ENCODE measurements at places on chromosomes 1 and 21.

DNA sequence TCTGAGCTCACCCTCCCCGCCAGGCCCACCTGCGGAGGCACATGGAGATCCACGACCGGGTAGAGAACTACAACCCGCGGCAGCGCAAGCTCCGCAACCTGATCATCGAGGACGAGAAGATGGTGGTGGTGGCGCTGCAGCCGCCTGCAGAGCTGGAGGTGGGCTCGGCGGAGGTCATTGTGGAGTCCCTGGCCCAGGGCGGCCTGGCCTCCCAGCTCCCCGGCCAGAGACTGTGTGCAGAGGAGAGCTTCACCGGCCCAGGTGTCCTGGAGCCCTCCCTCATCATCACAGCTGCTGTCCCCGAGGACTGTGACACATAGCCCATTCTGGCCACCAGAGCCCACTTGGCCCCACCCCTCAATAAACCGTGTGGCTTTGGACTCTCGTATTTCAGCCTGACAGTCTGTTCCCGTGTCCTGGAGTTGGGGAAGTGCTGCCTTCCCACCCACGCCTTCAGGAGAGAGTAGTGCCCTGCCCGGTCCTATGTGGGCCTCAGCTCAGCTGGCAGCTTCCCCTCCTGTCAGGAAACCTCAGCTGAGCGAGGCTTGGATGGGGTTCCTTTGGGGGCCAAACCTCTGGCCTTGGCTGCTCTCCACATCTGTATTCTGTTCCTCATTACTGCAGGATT is 9.2 kb downstream of the ZBTB48 start:
- peak; percentile 81 for DNase-seq

- no peak for DNase-seq
These were observed 17.7 kb downstream of the MECR start for GRCh38 chr1:29213055-29213454.

DNA sequence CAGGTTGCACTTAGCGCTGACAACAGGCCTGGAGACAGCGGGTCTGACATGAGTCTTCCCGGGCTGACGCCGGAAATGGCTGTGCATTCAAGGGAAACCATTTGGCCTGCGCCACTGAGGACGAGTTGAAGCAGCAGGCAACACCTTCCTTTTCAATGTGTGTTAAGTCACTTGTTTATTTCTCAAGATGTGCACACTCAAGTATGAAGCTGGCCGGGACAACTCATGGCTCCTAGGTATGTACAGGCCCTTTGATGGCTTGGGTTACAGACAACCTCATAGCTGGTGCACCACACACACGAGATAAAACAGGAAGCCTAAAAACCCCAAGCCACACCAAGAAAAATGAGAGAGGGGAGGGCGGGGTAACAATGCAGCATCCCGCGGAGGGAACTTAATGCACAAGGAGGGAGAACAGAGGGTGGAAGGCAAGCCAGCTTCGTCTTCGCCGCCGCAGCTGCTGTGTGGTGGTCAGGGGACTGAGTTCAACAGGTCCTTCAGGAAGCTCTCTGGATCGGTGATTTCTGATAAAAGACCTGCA is 118.0 kb upstream of the IFFO2 start:
- no peak for DNase-seq

GRCh38 chr21:27424601-27425000 is 457.7 kb upstream of the ADAMTS5 start:
- peak; percentile 22 for DNase-seq

GRCh38 chr21:27301220-27301619 is 334.3 kb upstream of the ADAMTS5 start:
- no peak for DNase-seq

- no peak for DNase-seq
These were observed 4.4 kb upstream of the XPR1 start for GRCh38 chr1:180627411-180627810.

- peak; percentile 29 for DNase-seq
These were observed 101.4 kb downstream of the PBX1 start for GRCh38 chr1:164660412-164660772.

DNA sequence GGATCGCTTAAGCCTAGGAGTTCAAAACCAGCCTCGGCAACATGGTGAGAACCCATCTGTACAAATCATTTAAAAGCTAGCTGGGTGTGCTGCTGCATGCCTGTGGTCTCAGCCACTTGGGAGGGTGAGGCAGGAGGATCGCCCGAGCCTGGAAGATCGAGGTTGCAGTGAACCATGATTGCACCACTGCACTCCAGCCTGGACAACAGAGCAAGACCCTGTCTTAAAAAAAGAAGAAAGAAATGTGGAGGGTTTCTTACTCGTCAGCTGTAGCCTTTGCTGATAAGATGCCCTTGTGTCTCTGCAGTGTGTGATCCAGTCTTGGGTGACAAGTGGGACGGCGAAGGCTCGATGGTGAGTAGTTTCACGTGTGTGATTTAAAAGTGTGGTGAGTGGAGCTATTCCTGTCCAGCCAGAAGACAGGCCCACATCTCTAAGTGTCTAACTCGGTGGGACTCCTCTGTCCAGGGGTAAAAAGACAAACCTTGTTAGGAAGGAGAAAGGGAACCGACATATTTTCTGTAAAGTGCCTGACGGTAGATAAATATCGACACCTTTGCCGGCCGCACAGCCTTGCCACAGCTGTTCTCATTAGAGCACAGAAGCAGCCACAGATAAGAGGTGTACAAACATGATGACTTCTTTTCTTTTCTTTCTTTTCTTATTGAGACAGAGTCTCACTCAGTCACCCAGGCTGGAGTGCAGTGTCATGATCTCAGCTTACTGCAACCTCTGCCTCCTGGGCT is 27.0 kb downstream of the PDXK start:
- DNase-seq, result no peak

- DNase-seq, result no peak
These were observed 59.9 kb downstream of the UBE2U start for GRCh38 chr1:64263335-64263734.

DNA sequence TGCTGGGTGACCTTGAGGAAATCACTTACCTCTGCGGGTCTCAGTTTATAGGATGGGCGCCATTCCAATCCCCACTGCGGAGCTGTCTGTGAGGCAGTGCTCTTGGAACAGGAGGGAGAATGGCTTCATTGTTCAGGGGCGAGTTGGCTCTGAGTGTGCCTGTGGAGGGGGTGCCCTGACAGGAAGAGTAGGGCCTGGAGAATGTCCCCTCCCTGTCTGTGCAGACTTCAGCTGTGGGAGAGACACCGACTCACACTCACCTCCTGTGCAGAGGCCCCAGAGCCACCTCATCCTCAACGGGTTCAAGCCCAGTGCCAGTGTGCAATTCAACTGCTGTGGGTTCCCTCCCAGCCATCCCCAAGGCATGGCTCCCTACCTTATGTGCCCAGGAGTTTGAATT is 17.1 kb downstream of the ADORA1 start:
- DNase-seq, result no peak

- DNase-seq, result no peak
These were observed 316.7 kb downstream of the LRRC40 start for GRCh38 chr1:69888657-69889056.

GRCh38 chr1:201074018-201074417 is 38.2 kb downstream of the CACNA1S start:
- DNase-seq, result no peak

- DNase-seq, result no peak
These were observed 286.0 kb downstream of the PLA2G4A start for GRCh38 chr1:187114792-187115191.

- peak; percentile 64 for DNase-seq
These were observed 26.4 kb downstream of the TRAF5 start for GRCh38 chr1:211352985-211353515.

DNA sequence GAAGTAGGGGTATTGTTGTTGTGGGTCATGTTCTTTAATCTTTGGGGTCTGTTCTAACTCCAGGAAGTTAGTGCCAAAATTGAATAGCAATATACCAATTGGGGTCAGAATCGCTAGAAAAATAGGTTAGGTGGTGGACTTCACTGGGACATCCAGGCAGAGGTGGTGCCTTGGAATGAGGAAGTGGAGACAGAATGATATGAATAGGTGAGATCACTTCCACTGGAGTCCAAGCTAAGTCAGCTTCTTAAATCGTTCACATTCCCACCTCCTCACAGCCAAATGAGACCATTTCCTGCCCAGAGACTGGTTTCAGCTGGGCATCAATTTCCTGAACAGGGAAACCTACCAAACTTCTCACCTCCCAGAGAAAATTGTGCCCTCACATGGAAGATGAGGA is 137.8 kb upstream of the RAB4A start:
- DNase-seq, result no peak

DNA sequence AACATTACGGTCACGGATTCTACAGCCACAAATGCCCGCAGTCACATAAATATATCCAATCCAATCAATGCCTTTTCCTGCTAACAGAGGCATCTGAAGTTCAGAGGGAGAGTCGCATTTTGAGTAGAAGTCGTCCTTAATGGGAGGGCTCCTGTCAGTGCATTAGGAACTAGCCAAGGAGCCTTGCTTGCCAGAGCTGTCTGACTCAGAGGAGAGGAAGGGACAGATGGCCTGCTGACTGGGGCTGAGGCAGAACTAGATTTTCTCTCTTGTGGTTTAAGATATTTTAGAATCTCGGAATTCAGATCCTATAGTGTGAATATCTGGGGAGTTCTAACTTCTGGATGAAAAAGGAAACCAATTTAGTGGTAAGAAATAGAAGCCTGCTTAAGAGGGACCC is 10.6 kb downstream of the XKR8 start:
- peak; percentile 11 for DNase-seq

- DNase-seq, result peak; percentile 81
These were observed 253.1 kb upstream of the FGGY start for GRCh38 chr1:59043796-59044195.

DNA sequence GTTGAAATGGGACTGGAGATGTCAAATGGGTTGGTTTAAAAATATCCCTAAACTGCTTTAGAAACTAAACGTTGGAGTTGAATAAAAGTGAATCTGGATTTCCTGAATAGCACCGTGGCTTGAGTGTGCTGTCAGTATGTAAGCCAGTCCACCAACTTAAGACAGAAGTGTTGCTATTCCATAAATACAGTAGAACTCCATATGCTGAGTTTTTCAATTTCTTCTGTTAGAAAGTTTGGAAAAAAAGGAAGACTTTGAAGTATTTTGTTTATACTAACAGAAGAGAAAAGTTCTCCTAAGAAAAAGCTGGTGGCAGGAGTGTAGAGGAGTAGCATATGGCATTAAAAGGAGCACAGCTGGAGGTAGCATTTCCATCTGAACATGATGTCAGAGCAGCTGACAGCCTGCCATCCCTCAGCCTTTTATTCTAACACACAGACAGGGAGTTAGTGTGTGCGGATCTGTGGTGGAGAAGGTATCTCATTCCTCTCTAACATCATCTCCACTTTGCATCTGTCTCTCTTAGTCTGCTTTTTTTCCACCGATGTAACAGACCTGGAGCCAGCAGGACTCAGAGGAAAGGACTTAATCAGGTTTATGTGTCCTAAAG is at the start of gene ZBTB18:
ZBTB18 (plus strand) TSS at position 449 of the 610 bp plus-strand sequence; CDS start at position 598, 149 bp downstream.
- DNase-seq, result no peak

GRCh38 chr1:107964336-107965109 is 457 bp downstream of the VAV3 start:
- no peak for DNase-seq

GRCh38 chr1:5613900-5614299 is 378.3 kb downstream of the NPHP4 start:
- no peak for DNase-seq

DNA sequence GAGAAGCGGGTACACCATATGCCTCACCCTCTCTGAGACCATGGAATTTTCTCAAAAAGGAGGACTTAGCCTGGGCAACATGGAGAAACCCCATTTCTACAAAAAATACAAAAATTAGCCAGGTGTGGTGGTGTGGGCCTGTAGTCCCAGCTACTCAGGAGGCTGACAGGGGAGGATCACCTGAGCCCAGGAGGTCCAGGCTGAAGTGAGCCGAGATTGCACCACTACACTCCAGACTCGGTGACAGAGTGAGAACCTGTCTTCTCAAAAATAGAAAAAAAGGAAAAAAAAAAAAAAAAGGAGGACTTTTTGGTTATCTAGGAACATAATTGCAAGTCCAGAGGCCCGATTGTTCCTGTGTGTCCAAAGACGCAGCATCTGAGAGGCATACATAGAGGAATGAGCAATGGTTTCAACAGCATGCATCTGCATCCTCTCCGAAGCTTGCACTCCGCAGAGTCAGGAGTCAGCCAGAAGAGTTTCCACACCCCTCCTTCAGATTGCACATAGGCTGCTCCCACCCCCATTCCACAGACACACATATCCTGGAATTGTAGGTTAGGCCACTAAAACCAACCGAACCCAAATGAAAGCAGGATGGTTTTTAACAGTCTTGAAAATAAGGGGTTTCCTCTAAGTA is 2.5 kb upstream of the TBX15 start:
- DNase-seq, result no peak

DNA sequence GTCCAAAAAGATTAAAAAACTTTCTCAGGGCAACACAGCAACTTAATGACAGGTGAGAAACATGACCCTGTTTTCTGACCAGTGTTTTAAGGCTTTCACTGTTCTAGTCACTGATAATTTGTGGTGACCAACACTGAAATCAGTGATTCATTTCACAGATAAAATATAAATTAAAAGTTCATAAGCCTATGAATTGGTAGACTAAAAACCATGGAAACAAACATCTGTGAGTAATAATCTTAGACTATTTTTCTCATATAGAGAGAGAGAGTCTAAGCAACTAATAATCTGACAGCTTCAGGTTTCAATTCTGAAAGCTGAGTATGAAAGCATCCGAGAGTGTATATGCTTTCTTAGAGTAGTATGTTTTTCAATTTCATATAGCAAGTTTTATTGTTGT is 536.9 kb downstream of the ADGRL2 start:
- DNase-seq, result no peak
